ENCODE measurements at places on chromosomes 3 and 15. TPM values are rescaled to one million over a fixed set of nuclear protein-coding genes. Genes with fewer than 3 reads are reported as not detected.

CIP2A gene
- 50.5 TPM for total RNA-seq

DNA sequence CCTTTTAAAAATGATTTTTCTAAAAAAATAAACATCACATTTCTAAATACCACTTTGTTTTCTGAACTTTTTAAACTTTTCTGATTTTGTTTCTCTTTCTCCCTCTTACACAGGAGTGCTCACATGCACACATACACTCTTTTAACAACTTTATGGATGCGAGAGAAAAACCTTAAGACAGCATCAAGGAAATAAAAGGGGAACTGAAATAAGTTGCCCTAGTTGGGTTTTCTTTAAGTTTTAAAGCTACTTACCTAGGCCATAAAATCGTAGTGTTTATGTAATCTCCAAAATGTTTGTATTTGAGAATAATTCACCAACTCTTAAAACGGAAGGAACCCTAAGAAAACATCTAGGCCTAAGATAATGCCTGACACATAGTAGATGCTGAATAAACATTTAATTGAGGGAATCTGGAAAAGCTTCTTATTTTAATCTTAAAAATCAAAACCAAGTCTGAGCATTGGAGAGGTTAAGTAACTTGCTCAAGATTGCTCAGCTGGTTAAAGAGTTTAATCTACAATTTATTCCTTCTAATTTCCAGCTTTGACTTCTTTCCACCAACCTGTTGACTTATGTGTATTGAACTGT is 1.2 kb upstream of the BBX start:
- H3K36me3 ChIP-seq: no peaks in the 10 kb centered on the region
- H3K27me3 ChIP-seq: no peaks in the 10 kb centered on the region
- no peak overlapping the region for H3K27ac ChIP-seq
- no peak overlapping the region for H3K4me3 ChIP-seq

- no peak overlapping the region for H3K4me3 ChIP-seq
- H3K27me3 ChIP-seq: no peaks in the 10 kb centered on the region
- peaks cover 32% of the 10 kb centered on the region for H3K4me1 ChIP-seq
- no peak for DNase-seq
These were observed 44.5 kb upstream of the BOC start for GRCh38 chr3:113166719-113167492.

GPR62 gene
- total RNA-seq: 0.18 TPM

DNA sequence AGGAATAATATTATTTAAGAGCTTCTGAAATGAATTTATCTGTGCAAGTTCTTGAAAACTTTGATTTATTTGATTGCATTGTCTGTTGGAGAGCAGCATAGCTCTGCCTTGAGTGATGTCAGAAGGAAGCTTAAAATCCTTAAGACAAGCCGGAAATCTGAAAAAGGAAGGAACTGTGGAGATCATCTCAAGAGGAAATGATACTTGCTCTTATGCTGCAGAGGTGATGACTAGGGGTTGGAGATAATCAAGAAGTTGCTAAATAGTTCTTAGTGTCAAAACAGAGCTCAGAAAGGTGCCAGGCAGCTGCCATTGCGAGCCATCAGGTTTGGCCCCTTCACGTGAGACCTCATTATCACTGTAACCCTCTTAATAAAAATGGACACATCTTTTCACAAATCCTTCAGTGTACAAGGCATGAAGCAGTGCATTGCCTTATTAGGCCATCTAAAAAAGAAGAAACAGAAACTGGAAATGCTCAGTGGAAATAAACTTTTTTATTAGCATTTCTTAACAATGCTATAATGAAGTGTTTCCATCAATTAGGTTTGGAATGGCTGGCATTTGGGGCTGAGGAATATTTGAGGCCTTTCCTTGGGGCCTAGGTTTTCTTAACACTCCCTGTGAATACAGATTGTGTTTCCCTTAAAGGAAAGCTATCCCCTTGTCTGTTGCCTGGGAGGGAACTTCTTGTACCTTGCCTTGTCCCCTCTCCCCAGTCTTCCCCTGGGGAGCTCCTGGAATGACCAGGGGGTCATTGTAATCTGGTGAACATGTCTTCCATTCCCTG is 34.5 kb upstream of the VILL start:
- no peak overlapping the region for H3K4me3 ChIP-seq

GRCh38 chr15:32866454-32867312 is 148.9 kb downstream of the GREM1 start:
- no peak overlapping the region for H3K4me3 ChIP-seq
- H3K27me3 ChIP-seq: peaks cover 4% of the 10 kb centered on the region
- peaks cover 18% of the 10 kb centered on the region for H3K4me1 ChIP-seq
- H3K36me3 ChIP-seq: no peaks in the 10 kb centered on the region
- no peak for DNase-seq

- no peaks in the 10 kb centered on the region for H3K36me3 ChIP-seq
- H3K4me1 ChIP-seq: no peaks in the 10 kb centered on the region
- no peaks in the 10 kb centered on the region for H3K27me3 ChIP-seq
These were observed 178.4 kb downstream of the TBC1D2B start for GRCh38 chr15:77898811-77899730.

SKOR1 gene
- total RNA-seq: 0.49 TPM

DNA sequence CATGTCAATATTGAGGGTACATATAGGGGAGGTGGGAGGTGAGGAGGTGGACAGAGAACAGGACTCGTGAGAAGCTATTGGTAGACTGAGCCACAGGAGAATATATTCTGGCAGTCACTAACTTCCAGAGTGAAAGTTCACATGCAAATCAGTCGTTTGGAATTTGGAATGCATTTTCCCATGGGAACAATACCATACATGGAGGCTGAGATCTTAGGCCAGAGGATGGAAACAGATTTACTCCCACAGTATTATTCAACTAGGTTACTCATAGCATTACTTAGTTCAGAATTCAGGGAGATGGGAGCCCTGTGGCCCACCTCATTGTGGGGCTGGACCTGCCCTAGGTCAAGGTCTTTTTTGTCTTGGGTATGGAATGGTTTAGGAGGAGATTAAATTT is 36.4 kb upstream of the ABHD2 start:
- H3K4me1 ChIP-seq: peaks cover 17% of the 10 kb centered on the region
- H3K27ac ChIP-seq: peak overlapping the region; percentile 58
- no peaks in the 10 kb centered on the region for H3K36me3 ChIP-seq
- no peak overlapping the region for H3K4me3 ChIP-seq

DNA sequence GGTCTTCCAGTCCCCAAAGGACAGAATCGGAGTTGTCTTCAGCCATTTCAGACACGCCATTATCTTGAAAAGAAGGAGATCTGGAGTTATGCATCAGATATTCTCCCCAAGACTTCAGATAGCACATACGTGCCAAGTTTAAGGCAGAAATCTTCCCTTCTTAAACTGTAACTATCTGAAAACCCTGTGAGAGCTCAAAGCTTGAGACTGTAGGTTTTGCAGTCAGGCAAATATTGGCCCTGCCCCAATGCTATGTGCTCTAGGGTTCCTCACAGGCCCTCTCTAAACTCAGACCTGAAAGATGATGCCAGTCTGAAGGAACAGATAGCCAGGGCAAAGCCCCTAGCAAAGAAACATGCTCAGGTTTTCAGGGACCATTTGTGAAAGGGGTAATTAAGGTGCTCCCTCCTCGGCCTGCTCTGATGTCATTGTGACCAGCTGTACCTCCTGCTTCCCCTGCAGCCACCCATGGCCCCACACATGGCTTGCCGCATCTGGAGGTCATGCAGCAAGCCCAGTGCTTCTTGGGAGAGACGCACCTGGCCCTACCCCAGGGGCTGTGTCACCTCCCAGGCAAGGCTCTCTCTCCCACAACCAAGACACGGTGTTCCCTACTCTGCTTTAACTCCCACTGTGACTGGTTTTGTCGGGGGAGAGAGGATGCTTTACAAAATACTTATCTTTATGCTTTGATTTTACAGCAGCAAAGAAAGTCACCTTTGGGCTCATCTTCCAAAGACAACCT is 53.4 kb upstream of the POMGNT2 start:
- H3K36me3 ChIP-seq: no peaks in the 10 kb centered on the region
- H3K4me1 ChIP-seq: no peaks in the 10 kb centered on the region
- DNase-seq: no peak
- peak overlapping the region; percentile 27 for H3K27ac ChIP-seq
- H3K4me3 ChIP-seq: no peak overlapping the region
- H3K27me3 ChIP-seq: no peaks in the 10 kb centered on the region

SCN11A gene
- total RNA-seq: 0.63 TPM

C3orf22 gene
- not detected for total RNA-seq

GRCh38 chr3:152405915-152406802 is 137.4 kb downstream of the MBNL1 start:
- no peaks in the 10 kb centered on the region for H3K27me3 ChIP-seq
- no peaks in the 10 kb centered on the region for H3K36me3 ChIP-seq
- DNase-seq: no peak
- H3K4me1 ChIP-seq: peaks cover 23% of the 10 kb centered on the region

DNA sequence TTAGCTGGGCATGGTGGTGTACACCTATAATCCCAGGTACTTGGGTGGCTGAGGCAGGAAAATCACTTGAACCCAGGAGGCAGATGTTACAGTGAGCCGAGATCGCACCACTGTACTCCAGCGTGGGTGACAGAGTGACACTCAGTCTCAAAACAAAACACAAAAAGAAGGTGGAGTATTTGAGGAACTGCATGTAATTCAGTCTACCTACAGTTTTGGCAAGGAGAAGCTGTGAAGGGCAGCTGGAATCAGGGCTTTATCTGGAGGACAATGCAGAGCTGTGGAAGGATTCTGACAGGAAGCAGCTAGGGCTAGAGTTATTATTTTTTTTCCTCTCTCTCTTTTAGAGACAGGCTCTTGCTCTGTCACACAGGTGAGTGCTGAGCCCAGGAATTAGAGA is 6.8 kb downstream of the H1-8 start:
- no peak overlapping the region for H3K4me3 ChIP-seq
- H3K27ac ChIP-seq: no peak overlapping the region
- no peaks in the 10 kb centered on the region for H3K36me3 ChIP-seq

- H3K27me3 ChIP-seq: peaks cover 58% of the 10 kb centered on the region
- H3K27ac ChIP-seq: peak overlapping the region; percentile 93
- H3K36me3 ChIP-seq: peaks cover 4% of the 10 kb centered on the region
- DNase-seq: no peak
- peak overlapping the region; percentile 90 for H3K4me3 ChIP-seq
These were observed 1.2 kb upstream of the GPR176 start for GRCh38 chr15:39921274-39921638.

- no peak overlapping the region for H3K4me3 ChIP-seq
- peaks cover 6% of the 10 kb centered on the region for H3K4me1 ChIP-seq
- no peak for DNase-seq
- H3K27me3 ChIP-seq: no peaks in the 10 kb centered on the region
- no peaks in the 10 kb centered on the region for H3K36me3 ChIP-seq
These were observed 500.9 kb upstream of the MDFIC2 start for GRCh38 chr3:70813311-70813710.

DNA sequence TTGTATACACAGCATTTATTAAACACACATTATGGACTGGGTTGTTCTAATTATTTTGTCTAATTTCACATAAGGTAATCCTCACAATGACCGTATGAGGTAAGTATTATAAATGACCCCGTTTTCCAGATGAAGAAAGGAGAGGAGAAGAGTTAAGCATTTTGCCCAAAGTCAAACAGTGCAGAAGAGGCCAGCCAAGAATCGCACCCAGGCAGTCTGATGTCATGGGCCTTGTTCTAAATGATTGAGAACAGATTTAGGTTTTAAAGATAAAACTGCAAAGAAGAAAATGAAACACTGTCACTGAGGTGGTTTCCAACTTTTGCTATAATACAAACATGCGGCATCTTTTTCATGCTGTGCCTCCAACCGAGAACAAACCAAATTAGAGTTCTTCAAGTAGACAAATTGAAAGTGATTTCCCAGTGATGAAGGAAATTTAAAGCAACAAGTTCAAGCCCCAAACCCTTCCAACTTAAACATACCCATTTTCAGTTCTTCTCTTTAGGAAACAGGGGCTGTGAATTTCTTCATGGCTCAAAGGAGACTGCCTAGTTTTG is 155.3 kb downstream of the THRB start:
- H3K27ac ChIP-seq: no peak overlapping the region
- no peaks in the 10 kb centered on the region for H3K27me3 ChIP-seq
- no peaks in the 10 kb centered on the region for H3K36me3 ChIP-seq
- DNase-seq: no peak

GRCh38 chr3:46708401-46709156 is 7.4 kb downstream of the TMIE start:
- H3K27ac ChIP-seq: no peak overlapping the region
- no peaks in the 10 kb centered on the region for H3K36me3 ChIP-seq
- no peak for DNase-seq
- peaks cover 5% of the 10 kb centered on the region for H3K4me1 ChIP-seq
- peaks cover 3% of the 10 kb centered on the region for H3K27me3 ChIP-seq

COLQ gene
- 2.8 TPM for total RNA-seq

GRCh38 chr15:97892167-97892938 is 68.2 kb upstream of the ARRDC4 start:
- H3K27me3 ChIP-seq: no peaks in the 10 kb centered on the region
- H3K36me3 ChIP-seq: no peaks in the 10 kb centered on the region
- DNase-seq: no peak
- H3K27ac ChIP-seq: no peak overlapping the region

All from neural crest cell (in vitro differentiated cells).